Fibroblast of the aortic adventitia (primary cell): ENCODE measurements at places on chromosomes 16 and 17. TPM values are rescaled to one million over a fixed set of nuclear protein-coding genes. Genes with fewer than 3 reads are reported as not detected.

The TNFSF13 gene
- 1.1 and 1.4 TPM in 2 replicates for total RNA-seq

The GUCY2D gene
- total RNA-seq = not detected in 2 replicates

The TRPV3 gene
- 1.5 and 1.9 TPM in 2 replicates for total RNA-seq

The EMP2 gene
- 6.8 and 31.1 TPM in 2 replicates for total RNA-seq

DNA sequence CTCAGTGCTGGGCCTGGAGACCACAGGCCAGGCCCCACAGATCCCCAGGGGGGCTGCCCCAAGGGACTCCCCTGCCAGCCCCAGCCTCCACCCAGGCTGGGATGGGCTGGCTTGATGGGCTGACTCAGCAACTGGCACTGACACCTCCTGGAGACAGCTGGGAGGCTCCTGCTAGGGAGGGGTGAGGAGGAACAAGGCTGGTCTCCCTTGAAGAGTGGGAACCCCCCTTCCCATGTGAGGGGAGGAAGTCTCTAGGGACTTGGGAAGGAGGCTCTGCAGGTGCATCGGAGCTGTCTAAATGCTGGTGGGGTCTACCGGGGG is 10.4 kb downstream of the NHERF1 start:
- DNase-seq = peak; percentile 49

DNA sequence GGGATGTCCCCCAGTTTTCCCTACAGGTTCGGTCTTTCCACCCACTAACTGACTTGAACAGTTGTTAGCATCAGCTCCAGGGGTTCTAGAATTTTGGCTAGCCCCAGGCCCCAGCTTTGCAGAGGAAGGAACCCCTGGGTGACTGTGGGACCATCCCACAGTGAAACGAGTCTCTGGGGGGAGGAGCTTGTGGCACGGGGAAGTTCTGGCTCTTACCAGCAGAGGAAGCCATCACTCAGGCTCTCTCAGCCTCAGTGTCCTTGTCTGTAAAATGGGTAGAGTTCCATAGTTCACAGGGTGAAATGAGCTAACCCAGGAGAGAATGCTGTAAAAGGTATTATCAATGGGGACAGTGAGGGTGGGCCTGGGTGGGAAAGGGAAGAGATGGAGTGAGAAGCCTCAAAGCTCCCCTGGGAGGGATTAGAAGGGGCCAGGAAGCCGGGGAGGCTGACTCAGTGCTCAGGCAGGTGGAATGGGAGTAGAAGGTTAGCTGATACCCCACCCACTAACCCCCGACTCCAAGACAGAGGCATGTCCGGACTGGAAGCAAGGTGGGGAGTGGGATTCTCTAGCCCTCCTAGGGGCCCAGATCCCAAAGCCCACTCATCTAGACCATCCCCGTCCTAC is 30.9 kb upstream of the CDC42EP4 start:
- peak; percentile 71 for DNase-seq

GRCh38 chr17:6913608-6914443 is 82.0 kb upstream of the ALOX12 start:
- peak; percentile 66 for DNase-seq

- DNase-seq = peak; percentile 37
Measured at GRCh38 chr17:7355053-7355452, at the start of gene TMEM95. TSS of gene TMEM95 (plus strand) at chr17:7355156. CDS start at chr17:7355205, 49 bp downstream.

DNA sequence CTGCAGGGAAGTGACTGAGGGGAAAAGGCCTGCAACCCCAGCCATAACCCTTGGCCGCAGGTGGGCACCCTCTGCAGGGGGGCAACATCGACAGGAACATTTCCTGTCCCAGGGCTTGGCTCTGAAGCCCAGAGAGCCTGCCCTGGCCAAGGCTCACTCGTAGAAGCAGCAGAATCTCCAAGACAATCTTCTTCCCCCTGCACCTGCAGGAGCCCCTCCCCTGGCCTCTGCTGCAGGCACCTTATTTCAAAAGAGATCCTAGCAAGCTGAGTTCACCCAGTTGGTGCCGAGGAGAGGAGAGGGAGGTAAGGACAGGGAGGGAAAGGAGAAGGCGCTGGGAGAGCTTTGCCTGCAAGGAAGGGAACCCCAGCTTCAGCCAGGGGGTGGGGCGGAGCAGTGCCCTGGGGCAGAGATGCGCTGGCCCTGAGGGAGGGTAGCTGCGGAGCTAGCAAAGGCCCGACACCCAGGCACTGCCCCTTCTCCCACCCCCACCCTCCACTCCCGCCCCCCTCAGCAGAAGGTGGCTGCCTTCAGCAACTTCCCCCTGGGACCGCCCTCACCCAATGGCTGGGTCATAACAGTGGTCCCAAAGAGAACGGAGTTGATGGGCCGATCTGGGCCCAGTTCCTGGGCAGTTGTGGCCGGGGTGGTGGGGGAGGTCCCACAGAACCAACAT is 104.3 kb upstream of the TNRC6C start:
- DNase-seq = no peak

DNA sequence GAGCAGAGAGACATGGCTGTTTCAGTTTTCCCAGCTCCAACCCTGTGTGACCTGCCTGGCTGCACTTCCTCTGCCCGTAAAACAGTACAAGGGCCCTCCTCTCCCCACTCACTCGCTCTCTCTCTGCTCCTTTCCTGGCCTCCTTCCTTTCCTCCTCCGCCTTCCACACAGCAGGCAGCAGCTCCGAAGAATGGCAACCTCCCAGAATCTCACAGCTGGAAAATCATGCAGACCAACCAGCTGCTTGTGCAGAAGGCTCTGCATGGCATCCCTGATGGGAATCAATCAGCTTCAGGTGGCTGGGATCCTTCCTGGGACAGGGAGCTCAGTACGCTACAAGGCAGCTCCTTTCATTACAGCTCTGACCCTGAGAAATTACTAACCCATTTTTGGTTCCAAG is 27.4 kb downstream of the TMEM132E start:
- DNase-seq = no peak

DNA sequence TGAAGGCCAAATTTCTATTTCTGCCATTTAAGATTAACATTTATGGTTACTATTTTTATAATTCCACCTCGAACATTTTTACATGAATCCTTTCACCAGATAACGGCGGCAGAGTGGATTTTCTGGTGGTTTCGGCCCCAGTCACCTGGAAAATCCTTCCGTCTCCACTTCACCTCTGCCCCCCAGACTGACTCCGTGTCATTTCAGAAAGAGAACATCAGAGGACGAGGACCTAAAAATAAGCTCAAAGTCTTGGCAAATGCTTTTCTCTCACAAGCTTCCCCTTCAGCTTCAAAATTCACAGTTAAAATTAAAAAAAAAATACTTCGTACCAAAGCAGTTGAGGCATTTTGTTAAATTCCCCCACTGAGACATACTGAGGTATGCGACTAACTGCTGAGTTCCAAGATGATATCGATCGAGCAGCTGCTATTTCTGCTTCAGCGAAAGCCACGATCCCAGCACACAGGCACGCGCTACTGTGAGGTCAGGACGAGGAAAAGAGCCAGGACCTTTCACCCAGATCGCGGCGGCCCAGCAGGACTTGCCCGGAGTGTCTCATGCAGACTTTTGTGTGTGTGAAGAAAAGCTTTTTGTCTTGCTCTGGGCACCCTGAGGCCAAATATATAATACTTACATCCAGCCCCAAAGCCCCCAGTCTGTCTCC is 36.8 kb downstream of the ASPA start:
- DNase-seq = peak; percentile 81

GRCh38 chr16:4601864-4602186 is 12.9 kb downstream of the UBALD1 start:
- no peak for DNase-seq

- no peak for DNase-seq
Measured at GRCh38 chr17:45292696-45293412, 24.0 kb downstream of the MAP3K14 start.

DNA sequence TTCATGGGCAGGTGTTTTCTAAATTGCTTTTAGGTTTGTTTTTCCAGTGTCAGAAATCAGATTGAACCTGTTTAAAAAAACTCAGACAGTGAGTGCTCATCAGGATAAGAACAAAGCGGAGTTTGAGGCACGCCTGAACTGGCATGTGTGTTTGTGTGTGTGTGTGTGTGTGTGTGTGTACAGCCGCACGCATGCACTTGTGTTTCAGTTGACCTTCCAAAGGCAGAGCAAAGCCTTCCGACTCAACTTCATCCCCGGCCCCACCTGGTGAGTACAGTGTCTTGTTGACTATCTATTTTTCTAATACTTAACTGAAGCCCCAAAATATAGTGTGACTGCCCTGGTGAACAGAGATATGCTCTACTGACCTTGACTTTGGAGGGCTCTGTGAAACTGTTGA is 225.1 kb downstream of the IRX3 start:
- DNase-seq = no peak

DNA sequence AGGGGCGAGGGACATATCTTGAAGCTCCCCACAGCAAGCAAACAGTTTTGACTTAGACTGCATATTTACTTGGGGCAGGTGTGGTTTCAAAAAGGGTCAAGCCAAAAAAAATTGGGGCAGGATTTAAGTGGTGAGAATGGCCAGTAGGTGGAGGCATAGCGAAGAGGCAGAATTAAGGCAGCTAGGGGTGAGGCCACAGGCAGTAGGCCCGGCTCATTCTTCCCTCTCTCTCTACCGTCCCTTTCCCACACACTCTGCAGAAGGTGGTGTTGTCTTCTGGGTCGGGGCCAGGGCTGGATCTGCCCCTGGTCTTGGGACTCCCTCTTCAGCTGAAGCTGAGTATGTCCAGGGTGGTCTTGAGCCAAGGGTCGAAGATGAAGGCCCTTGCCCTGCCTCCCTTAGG is 2.6 kb downstream of the SHBG start:
- peak; percentile 73 for DNase-seq

DNA sequence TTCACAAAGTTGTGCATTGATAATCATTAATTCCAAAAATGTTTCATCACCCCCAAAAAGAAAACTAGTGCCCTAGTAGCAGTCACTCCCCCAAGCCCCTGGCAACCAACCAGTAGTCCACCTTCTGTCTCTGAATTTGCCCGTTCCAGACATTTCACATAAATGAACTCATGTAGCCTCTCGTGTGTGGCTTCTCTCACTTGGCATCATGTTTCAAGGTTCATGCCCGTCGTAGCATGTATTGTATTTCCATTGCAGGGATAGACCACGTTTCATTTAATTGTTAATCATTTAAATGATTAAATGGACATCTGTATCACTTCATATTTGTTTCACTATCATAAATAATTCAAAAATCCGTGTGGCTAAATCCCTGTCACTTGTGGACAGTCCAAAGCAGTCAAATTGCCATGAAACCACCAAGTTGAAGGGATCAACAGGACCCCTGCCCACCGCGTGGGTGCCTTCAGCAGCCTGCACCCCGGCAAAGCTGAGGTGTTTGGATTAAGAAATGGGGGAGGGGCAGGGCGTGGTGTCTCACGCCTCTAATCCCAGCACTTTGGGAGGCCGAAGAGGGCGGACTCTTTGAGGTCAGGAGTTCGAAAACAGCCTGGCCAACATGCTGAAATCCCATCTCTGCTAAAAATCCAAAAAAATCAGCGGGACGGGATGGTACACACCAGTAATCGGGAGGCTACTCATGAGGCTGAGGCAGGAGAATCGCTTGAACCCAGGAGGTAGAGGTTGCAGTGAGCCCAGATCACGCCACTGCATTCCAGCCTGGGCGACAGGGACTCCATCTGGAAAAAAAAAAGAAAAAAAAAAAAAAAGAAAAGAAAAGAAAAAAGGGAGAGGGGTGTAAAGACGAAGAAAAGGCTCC is 8.7 kb upstream of the FLYWCH2 start:
- DNase-seq = no peak

DNA sequence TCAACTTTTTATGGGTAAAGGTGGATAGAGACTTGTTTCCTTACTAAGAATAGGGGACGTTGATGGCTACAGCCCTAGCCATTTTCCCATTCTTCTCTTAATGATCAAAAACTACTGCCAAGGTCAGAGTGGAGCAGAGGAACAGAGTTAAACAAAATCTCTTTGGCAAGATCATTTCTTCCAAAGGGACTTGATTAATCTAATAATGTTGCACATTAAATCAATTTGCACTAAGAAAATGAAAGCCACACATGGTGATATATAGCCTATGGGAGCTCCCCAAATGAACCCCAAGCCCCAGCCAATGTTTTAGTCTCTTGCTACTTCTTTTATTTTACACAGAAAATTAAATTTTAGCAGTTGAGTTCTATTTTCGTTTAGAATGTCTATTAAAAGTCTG is 954.5 kb upstream of the SOX9 start:
- no peak for DNase-seq

- DNase-seq = no peak
Measured at GRCh38 chr16:56145369-56145768, 45.9 kb upstream of the GNAO1 start.

DNA sequence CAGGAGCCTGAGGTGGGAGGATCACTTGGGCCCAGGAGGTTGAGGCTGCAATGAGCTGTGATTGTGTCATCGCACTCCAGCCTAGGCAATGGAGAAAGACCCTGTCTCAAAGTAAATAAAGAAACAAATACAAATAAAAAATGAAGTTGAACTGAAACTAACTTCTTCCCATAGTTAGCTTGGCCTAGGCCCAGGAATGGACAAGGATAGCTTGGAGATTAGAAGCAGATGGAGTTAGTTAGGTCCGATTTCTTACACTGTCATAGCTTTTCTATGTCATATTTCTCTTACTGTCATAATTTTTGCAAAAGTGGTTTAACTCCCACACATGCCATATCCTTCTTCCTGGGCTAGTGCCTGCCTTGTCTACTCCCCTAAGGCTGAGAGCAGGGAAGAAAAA is 154.7 kb upstream of the CACNG3 start:
- no peak for DNase-seq

GRCh38 chr16:78128913-78129312 is 29.5 kb downstream of the WWOX start:
- DNase-seq = peak; percentile 12

GRCh38 chr17:8397636-8398035 is at the start of gene RNF222:
TSS of gene RNF222 (minus strand) at chr17:8397827. CDS start at chr17:8393461, 4,366 bp downstream.
- no peak for DNase-seq

- DNase-seq = no peak
Measured at GRCh38 chr17:65926599-65926998, 265.3 kb downstream of the CEP112 start.

DNA sequence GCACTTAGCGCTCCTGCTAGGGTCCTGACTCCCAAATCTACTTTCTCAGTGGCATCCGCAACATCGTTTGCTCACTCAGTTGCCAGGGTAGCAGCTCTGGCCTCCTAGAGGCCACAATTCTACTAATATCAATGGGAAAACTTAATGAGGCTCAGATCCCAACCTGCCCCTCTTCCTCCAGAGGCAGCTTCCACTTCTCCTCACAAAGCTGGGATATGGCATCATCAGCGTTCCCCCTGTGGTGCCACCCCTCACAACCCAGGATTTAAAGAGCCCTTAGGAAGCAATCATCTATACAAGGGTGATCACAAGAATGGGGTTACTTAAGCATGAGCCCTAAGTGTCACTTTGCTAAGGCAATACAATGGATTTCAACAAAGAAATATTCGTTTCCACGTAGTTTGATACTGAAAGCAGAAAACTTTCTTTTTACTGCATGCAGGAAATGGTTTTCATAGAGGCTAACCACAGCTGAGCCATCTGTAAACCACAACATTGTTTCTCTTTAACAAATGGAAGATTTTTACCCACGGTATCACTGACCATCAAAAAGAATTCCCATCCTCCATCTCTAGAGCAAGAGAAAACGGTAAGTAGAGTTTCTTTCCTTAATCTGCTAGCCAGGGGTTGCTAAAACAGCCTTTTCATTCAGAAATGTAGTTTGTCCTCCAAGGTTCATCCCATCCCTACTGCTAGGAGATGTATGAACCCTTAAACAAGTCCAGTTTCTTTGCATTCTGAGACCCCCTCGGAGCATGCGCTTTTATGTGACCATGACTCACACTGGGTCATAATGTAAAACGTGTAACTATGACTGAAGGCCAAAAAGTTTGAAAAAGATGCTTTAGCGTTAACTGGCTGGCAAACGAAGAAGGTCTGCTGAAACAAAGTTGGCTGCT is 68.3 kb upstream of the BCAR1 start:
- DNase-seq = peak; percentile 92
